Stimulated activated CD4-positive, alpha-beta T cell treated with anti-CD3 and anti-CD28 coated beads, Interleukin-15, amount 100 ng/mL, for 1 hour (primary cell): ENCODE measurements at places on chromosomes 3 and 15.

GRCh38 chr15:73752806-73753193, 351 bp downstream of the INSYN1 start:
- no peak for DNase-seq

DNA sequence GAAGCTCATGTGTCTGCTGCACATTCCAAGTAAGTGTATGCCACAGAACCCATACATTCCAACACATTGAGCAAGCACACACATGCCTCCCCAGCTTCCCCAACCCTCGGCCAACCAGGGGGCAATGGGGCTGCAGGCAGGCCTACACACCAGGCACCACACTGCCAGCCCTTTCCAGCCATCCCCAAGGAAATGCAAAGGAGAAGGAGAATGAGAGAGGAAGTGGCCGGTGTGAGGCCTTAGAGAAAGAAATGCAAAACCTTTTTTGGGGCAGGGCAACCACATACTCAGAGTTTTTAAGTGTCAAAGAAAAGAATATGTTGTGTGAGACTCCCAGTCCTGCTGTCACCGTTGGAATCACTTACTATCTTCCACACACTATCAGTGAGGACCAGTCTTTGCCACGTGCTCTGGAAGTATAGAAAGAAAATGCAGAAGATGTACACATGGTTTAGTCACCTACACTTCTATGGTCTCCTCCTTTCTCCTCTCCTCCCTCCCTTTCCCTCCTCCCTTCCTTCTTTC, 11.1 kb downstream of the IGF2BP2 start:
- DNase-seq, result no peak

- no peak for DNase-seq
These were observed 286.9 kb downstream of the EPHB1 start for GRCh38 chr3:135081856-135082434.

- no peak for DNase-seq
These were observed 89.3 kb upstream of the SLC24A5 start for GRCh38 chr15:48031466-48031865.

DNA sequence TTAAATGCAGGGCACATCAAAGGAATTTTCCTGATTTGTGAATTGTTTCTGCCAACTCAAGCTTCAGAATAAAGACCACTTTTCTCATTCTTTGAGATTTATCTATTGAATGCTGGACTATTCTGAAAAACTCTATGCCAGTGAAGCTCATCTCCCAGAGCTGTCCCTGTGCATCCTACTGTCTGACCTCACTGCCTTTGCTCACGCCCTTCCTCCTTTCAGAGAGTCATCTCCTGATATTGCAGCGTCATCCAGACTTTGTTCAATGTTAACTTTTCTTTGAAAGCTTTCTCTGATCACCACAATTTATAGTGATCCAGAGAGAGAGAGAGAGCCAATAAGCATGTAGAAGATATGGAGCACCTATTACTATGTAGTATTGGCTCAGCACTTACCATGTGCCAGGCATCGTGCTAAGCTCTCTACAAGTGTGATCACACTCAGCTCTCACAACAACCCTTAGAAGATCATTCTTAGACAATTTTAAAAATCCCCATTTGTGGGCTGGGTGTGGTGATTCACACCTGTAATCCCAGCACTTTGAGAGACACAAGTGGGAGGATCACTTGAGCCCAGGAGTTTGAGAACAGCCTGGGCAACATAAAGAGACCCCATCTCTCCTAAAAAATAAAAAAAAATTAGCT, 30.2 kb upstream of the TLE3 start:
- no peak for DNase-seq
